CMK (cell line): ENCODE measurements at places on chromosomes 6 and 20.

GRCh38 chr20:17542993-17543412 lies 11.8 kb upstream of the BFSP1 start:
- DNase-seq: no peak

DNA sequence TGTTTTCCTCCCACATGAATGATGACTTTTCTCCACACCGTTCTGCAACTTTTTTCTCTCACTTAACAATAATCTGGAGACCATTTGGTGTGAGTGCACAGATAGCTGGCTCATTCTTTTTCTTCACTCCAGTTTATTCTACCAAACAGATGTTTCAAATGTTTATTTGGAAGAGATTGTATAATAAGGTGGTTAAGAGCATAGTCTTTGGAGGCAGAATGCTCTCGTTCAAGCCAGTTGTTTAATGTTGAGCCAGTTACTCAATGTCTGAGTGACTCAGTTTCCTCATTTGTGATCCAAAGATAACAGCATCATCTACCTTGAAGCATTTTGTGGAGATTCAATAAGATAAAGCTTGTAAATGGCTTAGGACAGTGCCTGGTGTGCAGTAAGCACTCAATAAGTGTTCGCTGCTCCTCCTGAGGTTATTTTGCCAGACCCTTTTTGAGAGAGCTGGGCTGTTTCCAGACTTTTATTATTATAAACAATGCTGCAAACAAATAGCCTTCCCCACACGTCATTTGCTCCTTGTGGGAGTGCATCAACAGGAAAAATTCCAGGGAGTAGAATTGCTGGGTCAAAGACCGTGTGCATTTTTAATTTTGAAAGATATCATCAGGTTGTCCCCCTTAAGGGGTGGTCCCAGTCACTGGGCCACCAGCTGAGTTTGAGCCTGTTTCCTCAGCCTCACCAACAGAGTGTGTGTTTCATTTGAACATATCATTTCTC lies 70.6 kb downstream of the VEGFA start:
- DNase-seq: no peak

DNA sequence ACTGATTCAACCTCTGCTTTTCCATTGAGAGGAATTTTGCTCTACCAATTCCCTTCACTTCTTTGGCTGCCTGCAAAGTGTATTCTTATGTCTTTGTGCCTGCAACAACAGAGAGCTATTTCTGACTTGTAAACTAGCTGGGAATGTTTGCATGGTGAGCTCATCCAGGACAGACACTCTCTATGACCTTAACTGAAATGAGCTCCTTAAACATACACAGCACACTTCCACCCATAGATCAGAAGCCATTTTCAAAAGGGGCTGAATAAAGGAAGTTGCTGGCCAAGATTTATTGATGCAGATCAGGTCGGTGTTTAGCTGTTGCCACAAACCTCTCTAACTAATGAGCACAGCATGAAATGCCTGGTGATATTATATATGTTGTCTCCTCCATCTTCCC lies 377.7 kb downstream of the BTBD9 start:
- no peak for DNase-seq

DNA sequence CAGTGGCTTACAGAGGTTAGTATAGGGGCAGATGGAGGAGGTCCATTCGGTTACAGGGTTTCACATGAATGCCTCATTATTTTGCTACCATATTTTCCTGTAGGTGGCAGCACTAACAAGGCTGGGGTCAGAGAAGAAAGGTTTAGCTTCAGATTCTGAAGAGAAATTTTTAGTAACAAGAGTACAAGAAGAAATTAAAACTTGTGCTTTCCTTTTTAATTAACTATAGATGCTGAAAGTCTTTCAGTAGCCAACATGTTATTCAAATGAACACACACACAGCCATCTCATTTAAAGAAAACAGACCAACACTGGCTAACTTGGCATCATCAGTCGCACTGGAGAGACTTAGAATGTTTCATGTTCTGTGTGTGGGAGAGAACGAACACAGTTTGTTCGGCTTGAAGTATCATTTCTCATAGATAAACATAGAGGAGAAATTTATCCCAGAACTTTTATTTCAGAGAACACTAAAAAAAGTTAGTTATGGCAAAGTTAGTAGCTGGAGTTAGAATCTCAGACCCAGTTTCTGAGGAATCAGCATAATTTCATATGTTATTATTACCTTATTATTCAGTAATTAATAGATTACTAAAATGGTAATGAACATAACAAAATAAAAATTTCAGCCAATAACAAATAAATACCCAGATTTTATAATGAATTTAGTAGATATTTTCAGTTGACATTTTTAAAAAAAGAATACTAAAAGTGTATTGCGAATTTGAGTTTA lies 314.0 kb upstream of the RSPO3 start:
- peak; percentile 7 for DNase-seq

DNA sequence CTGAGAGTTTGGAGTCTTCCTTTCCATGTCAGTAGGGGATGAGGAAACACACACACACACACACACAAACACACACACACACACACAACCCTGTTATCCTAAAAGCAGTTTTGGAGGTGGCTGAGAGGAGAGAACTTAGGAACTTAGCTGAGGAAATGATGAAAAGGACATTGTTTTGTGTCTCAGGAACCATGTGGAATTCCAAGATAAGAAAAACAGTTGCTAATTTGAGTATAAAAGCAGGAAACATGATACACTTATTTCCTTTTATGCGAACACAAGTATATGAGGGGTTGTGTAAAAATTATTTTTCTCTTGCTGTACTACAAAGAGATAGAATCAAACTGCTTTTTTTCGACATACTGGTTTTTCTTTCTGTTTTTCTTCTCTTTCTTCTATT lies at the start of gene MYCT1:
TSS of gene MYCT1 (plus strand) at position 264 of the 400 bp plus-strand sequence. CDS start at position 270, 6 bp downstream.
- DNase-seq: peak; percentile 65

GRCh38 chr20:1075616-1076015 lies 42.8 kb upstream of the PSMF1 start:
- no peak for DNase-seq

DNA sequence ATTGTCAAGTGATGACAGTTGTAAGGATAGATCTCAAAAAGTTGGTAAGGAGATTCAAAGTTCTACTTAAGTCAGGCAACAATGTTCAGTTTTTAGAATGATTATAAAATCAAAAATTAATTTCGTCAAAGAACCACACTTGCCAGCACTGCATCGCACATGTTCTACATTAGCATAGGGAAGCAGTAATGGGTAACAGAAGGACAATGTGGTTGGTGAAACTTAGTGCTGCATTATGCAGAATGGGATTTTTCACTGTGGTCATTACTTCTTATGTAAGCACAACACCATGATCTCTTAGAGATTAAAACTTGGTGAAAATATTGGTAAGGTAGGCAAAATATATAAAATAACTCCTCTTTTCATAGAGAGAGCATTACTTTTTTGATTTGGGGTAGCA lies 173.7 kb upstream of the THEMIS start:
- no peak for DNase-seq

DNA sequence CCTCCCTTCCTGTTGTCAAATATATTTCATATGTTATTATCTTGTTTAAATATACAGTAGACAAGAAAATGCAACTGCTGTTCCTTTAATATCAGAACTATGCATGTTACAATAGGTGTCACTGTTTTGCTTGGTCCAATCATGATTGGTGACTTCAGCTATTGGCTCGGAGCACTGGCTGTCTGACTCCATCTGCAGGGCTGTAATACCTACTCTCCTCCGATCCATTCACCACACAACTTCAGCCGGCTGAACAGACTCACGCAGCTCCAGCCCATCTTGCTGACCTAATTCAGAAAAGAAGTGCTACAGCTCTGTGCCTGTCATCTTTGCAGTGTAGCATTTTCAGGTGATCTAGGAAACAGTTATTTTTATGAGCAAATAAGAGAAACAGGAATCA lies at the start of gene BTBD3:
TSS of gene BTBD3 (plus strand) at position 231 of the 400 bp plus-strand sequence. CDS start 383 bp downstream, outside the sequence.
- DNase-seq: no peak

DNA sequence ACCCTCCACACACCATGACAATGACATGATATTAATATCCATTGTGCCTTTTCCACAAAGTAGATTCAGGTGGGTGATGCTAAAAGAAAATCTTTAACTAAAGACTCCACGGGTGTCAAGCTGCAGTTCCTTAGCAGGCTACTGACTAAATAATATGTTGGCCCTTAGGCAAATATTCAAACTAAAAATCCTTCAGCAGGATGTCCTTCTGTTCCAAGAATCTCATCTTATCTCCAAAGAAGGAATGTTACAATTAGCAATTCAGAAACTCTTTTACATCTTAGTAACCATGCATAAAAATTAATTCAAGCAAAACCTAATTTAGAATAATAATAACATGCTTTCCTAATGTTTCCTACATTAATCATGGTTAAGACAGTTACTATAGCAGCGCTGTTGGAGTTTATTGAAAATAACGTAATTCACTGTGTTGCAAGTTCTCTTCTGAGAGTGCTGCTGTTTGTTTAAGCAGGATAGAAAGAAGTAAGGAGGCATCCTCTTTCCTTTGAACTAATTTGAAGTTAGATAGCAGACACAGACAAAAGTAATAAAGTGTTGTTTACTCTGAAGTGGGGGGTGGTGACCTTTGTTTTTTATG lies 414.8 kb upstream of the CDH4 start:
- no peak for DNase-seq

DNA sequence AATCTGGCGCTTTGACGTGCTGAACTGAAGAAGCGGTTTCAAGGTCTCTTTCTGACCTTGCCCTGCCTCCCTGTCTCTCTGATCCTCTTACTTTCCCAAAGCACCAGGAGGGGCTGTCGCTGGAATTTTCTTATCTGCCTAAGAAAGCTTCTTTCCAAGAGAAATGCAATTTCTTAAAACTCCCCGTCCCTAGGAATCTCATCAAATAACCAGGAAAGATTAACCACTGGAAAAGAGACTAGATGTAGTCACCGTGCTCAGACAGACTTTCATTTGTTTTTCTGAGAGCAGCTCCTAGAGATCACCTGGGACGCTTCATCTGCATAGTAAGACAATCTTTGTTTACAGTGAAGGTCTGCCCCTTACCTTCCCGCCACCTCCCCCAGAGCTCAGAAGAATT lies 38.6 kb downstream of the PDYN start:
- DNase-seq: no peak

GRCh38 chr6:119881416-119881815 lies 531.9 kb upstream of the MAN1A1 start:
- no peak for DNase-seq

DNA sequence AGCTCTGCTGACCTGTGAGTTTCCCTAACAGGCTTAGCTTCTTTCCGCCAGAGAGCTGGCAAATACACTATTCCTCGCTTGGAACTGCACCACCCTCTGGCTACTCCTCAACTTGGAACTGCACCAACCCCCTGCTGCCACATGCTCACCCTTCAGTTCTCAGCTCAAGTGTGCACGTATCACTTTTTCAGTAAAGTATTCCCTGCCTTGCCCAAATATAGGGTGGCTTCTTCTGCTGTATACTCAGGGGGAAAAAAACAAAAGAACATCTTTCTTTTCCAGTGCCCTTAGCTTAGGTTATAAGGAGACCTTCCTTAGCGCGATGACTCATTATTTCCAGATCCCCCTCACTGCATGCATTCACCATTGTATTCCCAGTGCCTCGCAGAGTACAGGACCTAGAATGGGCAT lies 21.2 kb downstream of the GNAS-AS1 start:
- no peak for DNase-seq

DNA sequence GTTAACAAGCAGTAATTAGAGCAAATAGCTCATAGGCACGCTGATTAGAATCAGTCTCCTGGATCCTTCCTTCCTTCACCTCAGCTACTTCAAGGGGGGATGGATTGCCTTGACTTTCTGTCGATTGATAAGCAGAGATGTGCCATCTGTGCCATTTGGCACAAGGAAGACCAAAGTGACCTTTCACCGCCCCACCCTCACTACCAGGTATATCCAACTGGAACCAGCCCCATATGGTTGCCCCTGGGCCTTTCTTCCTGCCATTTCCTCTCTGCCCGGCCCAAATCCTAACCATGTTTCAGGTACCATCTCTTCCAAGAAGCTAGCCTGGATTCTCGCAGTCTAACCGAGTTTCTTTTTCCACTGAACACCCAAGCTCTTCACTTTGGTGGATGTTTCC lies 8.7 kb upstream of the CPNE5 start:
- DNase-seq: no peak

DNA sequence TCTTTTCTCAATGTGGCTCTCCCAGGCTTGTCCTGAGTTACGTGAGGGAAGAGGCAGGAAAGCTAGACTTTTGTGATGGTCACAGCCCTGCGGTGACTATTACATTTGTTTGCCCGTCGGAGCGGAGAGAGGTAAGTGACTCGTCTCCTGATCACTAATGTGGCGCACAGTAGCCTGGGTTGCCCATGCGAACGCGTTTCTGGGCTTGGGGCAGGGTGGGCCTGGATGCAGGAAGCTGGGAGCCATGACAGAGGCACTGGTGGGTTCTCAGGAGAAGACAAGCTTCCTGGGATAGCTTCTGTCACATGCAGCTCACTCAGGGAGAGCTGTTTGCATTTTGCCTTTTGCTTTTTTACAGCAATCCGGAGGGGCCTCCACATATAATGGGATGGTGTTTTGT lies 60.6 kb downstream of the IGF2R start:
- DNase-seq: no peak
